ENCODE measurements at places on chromosomes 7 and 10. TPM values are rescaled to one million over a fixed set of nuclear protein-coding genes. Genes with fewer than 3 reads are reported as not detected.

The AGBL3 gene
- total RNA-seq, result 0.96 TPM

The EGFR gene
- 47.2 TPM for total RNA-seq

The AGMO gene
- total RNA-seq, result 6.2 TPM

The GIMAP8 gene
- 0.28 TPM for total RNA-seq

The PDE6C gene
- not detected for total RNA-seq

The LRRTM3 gene
- total RNA-seq, result under 0.01 TPM

Measured in regular cardiac myocyte (primary cell).